ENCODE measurements at places on chromosomes 13 and 19. TPM values are rescaled to one million over a fixed set of nuclear protein-coding genes. Genes with fewer than 3 reads are reported as not detected.

DNA sequence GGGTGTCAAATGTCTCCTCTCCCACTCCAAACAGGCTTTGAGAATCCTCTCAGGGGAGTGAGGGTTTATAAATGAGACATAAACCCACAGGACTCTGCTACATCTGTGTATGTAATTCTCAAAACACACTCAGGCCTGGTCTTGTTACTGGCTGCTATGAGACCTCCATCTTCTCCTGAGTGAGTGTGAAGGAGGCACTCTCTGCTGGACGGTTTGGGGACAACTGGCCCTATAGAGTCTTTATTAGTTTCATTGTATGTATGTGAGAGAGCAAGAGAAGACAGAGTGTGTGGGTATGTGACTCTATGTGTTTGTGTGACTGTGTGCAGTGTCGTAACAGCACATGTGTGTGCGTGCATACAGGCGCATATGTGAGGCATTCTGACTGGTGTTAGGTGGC is 9.6 kb upstream of the CYP4F12 start:
- no peak for DNase-seq

The PRTN3 gene
- not detected for total RNA-seq

The OPA3 gene
- total RNA-seq, result 10.5 TPM

GRCh38 chr13:75415694-75416093 is 66.3 kb downstream of the TBC1D4 start:
- no peak for DNase-seq

- DNase-seq, result no peak
These were observed 1.2 kb upstream of the ACP7 start for GRCh38 chr19:39082745-39083598.

DNA sequence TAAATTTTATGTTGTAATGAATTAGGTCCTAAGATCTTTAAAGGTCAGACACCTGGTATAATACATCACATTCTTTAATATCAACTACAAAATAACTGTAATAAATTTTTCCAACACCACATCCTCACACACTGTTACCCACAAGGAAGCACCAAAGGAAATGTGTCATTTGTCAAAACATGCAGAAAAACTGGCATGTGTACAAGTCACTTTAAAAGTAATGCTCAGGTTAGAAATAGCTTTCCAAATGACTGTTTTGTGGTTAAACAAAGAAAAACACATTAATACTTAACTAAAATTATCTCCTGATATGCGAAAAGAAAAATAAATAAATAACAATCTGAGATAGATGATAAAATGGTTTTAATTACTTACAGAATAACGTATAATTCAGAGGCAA is 74.7 kb downstream of the MZT1 start:
- DNase-seq, result no peak

Data from glutamatergic neuron (in vitro differentiated cells).